ENCODE measurements at places on chromosomes 4 and X.
A peak's percentile ranks its signal among the peaks of the same experiment; 100 is the strongest.

DNA sequence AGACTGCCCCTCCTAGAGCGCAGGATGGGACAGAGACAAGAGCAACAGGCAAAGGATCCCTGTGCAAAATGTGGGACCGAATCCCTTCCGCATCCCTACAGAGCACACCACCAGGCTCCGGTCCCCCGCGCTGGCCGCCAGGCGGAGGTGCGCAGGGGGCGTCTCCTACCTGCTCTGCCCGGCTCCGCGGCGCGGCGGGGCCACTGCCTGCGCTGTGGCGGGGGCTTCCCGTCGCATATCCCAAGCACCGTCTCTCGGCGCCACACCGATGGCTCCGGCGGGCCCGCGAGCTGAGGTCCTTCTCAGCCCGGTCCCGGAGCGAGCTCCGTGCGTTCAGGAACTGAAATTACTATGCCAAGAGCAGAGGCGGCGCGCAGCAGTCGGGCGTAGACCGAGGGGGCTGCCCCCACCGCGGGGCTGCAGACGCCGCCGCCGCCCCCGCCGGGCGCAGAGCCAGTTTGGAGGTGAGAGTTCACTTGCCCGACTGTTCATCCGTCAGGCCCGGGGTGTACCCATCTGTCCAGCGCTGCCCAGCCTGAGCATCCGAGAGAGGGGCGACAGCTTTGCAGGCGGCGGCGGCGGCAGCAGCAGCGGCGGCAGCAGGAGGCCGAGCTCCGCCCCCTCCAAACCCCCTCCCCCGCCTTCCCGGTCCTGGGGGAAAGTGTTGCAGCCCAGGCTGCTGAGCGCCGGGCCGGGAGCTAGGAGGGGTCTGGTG lies at the start of gene GPRIN3:
Gene GPRIN3 (minus strand): TSS at position 355 of the 715 bp plus-strand sequence. CDS start 57,690 bp downstream, outside the sequence.
- peak; percentile 57 for DNase-seq

GRCh38 chr4:139556724-139557555 lies 921 bp upstream of the SETD7 start:
- peak; percentile 49 for DNase-seq

DNA sequence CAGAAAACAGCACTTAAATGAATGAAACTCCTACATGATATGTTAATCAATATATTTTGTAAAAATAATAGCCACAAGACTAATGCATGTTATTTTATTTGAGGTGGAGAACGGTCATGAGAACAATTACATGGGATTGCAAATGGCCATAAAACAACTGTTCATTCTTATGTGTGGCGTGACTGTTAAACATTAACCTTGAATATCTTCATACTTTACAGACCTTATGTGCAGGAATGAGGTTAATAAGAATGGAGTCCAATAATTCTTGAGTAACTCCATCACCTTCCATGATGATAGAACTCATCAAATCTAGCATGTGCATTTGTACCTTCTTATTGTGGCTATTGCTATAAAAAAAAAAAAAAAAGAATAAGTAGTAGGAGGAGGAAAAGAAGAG lies 55.3 kb downstream of the PDS5A start:
- no peak for DNase-seq

GRCh38 chr4:122531514-122531913 lies 75.0 kb upstream of the IL2 start:
- no peak for DNase-seq

GRCh38 chr4:101014417-101014816 lies 332.9 kb downstream of the PPP3CA start:
- no peak for DNase-seq

GRCh38 chr4:125390727-125391126 lies 76.0 kb downstream of the FAT4 start:
- DNase-seq = no peak

DNA sequence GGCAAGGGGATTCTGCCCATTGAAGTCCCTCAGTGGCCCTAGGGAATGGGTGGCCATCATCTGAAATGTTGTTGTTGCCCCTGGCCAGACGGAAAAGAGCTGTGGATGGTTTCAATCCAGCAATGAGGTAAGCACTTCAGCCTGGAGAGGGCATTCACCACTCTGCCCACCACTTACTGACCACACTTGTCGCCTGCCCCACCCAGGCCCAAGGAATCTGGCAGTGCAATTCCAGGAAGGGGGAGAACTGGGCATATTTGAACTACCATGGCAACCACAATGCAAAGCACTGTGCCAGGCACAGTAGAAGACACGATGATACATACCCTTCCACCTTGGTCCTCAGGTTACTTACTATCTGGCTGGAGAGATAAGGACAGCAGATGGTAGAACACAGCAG lies 161.6 kb downstream of the PDGFRA start:
- DNase-seq = no peak

DNA sequence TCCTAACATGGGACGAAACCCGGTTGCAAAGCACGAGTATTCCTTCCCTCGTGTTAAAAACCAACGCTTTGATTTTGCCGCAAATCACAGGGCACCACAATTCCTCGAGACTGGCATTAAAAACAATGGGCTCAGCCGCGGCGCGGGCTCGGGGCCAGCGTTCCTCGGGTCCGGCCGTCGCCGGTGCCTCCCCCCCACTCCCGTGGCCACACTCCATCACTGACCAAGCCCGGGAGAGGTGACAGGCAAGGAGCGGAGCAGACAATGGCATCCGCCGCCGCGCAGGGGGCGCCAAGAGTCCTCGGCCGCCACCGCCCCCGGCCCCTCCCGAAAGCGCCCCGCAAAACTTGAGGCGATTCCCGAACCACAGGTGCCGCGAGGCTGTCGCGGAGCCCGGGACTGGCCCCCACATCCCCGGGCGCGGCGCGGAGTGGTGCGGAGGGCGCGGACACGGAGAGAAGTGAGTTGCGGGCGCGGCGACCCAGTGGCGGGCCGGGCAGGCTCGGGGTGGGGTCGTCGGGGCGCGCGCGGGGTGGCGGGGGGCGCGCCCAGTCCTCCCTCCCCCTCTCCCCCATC lies 445 bp downstream of the AP1S2 start:
- peak; percentile 16 for DNase-seq

DNA sequence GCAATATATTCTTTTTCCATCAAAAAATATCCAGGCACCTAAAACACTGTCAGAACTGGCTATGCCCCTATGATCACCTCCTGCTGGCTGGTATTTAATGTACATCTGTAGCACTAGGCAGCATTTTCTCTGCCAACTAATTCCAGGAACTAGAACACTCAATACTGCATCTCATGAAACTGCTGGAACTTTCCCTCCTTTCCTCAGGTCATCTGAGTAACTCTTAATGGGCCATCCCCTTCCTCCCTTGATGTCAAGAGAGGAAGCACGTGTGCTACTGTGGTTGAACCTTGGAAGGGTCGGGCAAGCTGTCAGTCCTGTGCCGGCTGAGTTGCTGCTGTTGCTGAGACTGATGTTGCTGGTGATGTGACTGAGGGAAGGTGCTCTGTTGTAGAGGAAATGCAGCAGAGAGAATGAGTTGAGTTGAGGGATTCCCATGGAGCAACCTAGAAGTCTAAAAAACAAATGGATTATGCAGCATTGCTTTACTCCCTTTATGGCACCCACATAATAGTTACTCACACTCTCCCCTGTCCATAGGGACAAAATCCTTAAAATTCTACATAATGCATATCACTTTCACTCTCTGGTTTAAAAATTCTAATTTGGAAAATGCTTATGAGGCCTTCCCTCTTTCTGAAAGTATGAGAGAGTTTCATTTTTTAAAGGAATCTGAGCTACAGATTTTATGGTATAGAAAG lies 39.5 kb downstream of the TMEM165 start:
- DNase-seq = no peak

DNA sequence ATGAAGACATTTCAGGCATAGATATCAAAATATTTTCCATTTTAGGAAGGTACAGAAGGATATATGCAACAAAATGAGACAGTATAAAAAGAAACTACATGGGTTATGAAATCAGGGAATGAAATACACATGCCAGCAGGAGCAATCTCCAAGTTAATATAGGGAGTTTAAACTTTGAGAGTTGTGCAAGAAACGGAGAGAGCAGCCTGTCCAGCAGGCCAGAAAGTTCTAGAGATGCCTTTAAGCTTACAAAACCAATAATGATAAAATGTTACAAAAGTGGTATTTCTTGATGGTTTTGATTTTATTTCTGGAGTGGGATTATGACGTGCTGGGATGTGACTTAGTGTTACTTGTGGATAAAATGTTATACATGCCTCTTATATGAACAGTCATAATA lies 2047.9 kb downstream of the ARAP2 start:
- DNase-seq = no peak

DNA sequence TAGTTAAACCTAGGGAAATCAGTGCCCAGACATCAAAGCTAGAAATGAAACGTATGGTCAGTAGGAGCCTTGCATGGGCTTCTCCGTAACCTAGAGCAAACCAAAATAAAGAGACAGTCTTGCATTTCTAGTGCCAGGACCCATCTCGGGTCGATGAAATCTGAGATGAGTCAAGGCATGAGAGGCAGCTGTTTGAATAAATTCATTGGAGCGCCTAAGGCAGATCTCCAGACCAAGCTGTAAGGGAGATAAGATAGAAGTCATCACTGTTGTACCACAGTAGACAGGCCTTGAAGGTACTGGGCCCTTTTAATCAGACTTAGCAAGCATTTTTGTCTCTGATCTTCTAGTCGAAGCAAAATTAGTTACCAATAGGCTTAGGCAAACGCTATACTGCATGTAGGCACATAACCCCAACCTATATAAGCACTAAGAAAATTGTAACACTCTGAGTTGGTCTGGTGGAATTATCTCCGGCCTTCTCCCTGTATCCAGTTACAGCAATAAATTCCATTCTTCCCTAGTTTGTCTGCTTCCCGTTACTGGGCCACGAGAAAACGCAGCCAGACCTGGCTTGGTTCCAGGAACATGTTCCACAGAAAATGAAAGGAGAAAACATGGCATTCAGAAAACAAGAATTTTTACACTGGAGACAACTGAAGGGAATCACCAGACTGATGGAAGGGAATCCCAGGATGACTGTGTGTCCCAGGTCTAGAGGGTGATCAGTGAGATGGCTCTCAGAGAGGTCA lies 21.1 kb upstream of the PAPSS1 start:
- DNase-seq = no peak

DNA sequence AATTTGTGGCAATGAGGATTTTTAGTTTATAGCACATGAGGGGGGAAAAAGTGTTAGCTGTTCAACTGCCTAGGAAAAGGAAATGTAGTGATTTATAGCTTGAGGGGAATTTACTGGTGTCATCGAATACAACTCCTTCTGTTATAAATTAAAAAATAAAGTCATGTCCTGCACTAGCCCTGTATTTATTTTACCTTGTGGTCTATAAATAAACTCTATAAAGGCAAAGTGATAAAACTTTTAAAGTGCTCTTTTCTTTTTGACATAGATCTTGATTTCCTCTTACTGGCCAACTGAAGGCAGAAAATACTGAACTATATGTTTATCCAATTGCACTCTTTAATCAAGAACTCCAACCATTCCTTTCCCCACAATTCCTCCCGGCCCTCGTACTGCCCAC lies 672.1 kb upstream of the SLIT2 start:
- no peak for DNase-seq

DNA sequence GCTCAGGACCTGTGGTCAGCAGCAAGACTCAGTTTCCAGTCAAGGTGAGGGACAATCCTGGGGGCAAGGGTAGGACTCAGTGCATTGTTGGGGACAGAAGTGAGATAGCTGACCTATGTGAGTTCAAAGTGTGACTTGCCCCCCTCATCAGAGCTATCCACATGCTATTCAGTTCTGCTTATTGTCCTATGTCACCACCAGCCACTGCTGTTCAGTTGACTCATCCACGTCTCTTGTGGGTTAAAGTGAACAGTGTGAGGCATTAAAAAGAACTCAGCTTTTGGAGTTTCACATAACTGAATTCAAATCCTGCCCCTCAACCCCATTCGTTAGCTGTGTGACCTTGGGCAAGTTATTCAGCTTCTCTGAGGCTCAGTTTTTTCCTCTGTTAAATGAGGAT lies 4.4 kb upstream of the APLN start:
- no peak for DNase-seq

DNA sequence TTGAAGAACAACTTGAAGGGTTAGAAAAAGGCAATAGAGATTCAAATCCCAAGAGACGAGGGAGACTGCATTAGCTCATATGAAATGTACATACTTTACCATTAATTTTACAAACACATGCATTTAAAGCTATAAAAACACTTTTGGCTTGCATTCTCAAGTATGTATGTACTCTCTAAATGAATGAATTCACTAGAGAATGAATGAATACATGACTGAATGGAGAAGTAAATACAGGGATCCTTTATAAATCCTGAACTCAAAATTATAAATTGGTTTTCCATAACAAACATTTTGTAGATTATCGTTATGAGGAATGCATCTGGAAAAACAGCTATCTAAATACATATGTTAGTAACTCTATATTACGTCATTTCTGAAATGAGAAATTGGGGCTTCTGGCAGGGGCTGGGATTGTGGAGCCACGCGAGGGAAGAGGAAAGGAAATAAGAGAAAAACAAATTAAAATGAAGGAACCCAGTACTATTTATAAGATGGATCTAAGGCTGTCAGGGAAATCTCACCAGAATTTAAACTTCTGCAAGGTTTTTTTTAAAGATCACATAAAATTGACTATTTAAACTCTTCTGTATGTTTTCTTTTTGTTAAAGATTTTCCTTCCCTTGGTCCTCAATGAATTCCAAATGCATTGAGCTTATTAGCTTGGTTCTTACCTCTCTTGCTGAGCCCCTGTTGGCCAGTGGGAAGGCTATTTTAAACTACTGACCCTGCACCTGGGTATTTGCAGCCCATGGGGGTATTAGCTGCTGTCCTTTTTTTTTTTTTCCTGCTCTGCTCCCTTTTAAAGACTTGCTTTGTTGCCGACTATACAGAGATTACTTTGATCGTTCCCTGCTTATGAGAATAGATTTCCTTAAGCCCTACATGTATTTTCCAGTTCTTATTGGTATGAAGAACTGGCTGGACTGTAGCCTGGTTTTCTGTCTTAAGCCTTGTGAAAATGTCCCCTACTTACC lies 207.8 kb downstream of the ADGRL3 start:
- no peak for DNase-seq

GRCh38 chrX:20218836-20219505 lies 47.7 kb downstream of the RPS6KA3 start:
- DNase-seq = no peak

- DNase-seq = no peak
Observed at GRCh38 chr4:48028696-48029095, 12.1 kb downstream of the NIPAL1 start.

DNA sequence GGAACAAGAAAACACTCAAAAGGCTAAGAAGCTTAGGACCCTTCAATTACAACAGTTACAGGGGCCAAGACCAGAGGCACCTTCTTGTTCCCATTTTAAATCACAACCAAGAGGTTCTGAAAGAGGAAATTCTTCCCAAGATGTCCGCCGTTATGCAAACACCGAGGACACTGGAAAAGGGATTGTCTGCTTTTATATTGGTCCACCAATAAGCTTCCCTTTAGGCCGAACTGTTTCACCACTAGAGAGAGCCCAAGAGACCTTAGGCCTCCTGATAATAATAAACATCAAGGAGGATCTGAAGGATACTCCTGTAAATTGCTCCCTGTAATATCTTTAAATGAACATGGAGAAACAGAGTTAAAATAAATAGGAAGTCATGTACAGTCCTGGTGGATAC lies 92.6 kb upstream of the NLRP2B start:
- DNase-seq = no peak

DNA sequence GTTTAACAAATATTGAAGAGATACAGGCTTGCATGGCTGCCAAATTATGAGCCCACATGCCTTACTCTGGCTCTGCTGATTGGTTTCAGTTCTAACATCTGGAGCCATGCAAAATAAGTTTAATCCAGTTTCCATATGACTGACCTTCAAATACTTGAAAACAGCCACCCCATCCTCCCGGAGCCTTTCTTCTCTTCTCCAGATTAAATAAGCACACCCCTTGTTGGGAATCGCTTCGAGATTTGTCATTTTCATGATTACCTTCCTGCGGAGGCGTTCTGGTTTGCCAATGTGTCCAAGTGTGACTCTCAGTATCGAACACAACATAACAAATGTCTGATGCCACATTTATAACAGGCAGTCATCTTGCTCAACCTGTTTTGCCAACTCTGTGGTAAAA lies 101.6 kb upstream of the JADE1 start:
- DNase-seq = no peak

All from central memory CD8-positive, alpha-beta T cell (primary cell).